Bronchial epithelial cell (primary cell): ENCODE measurements at places on chromosomes 2 and 18.

- peak; percentile 8 for DNase-seq
Measured at GRCh38 chr18:30486856-30487255, 555.7 kb downstream of the DSC3 start.

DNA sequence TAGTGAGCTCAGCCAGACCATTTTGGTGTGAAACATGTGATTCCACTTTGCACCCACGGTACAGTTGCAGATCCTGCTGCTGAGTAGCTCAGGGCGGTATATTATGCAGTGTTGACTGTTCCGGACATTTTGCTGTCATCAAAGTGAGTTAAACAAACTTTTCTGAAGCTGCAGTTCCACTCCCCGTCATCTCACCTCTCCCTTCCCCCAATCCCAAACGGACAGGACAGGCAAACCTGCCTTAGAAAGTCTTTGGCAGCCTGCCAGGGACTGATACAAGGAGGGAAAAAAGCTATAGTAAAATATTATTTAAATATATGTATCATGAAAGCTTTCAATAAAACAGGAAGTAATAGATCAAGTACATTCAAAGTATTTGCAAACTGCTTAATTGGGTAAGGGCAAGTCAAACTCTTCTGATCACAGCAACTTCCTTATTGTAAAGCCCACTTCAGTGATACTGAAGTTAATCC, 35.5 kb upstream of the SP5 start:
- DNase-seq, result peak; percentile 27

- no peak for DNase-seq
Measured at GRCh38 chr18:13559754-13560153, 166.6 kb downstream of the FAM210A start.

- DNase-seq, result peak; percentile 68
Measured at GRCh38 chr2:133365117-133365516, 203.1 kb downstream of the NCKAP5 start.

DNA sequence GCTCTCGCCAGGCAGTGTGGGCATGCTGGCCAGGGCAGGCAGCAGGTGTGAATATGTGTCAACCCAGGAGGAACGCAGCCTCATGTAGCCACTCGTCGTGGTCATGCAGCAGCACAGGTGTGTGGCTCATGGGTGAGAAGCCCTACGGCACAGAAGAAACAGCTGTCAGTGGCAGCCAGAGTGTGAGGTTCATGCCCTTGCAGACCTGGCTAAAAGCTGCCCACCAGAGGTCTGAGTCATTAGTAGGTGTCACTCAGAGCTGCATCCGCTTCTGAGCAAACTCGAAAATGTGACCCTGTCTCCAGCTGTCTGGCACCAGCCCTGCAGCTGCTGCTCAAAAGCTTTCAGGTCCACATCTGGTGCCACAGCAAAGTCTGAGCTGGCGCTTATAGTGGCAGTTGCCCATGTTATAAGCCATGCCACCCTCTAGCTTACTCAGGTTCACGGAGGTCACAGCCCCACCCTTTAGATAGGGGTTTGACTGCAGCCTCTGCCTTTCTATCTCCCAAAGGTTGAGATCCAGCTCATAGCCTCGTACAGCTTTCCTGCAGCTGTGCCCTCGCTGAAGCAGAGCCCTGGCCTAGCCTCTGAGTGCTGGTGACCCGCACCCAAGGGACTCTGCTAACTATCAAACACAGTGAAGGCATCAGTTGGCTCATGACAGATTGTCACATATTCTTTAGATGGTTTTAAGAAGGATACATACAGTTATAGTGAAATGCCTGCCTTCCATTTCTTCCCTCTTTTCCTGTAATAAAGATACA, 195.0 kb downstream of the CCDC102B start:
- no peak for DNase-seq

GRCh38 chr2:42954227-42954962, 162.0 kb upstream of the HAAO start:
- DNase-seq, result no peak

DNA sequence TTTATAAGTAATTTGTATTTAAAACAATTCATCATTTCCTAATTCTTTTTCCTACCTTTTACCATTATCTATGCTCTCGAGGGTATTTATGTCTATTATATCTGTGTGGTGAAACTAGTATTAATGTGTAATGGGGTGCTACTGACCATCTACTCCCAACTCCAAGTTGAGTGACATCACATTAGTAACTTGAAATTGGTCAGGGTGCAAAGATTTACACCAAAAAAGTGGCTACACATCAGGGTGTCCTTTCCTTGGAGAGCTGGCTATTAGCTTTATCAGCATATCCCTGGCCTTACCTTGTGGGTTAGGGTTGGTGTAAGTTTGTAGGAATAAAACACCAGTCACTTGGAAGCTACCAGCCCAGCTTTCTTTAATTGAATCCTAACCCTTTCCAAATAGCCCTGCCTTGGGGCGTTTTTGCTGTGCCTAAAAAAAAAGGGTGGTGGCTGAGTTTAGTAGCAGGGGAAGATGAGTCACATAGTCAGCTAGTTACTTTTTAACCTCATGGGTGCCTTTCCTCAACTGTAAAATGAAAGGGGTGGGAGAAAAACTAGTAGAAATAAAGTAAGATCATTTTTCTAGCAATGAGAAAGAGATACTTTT, 14.0 kb downstream of the ANXA4 start:
- DNase-seq, result peak; percentile 92

DNA sequence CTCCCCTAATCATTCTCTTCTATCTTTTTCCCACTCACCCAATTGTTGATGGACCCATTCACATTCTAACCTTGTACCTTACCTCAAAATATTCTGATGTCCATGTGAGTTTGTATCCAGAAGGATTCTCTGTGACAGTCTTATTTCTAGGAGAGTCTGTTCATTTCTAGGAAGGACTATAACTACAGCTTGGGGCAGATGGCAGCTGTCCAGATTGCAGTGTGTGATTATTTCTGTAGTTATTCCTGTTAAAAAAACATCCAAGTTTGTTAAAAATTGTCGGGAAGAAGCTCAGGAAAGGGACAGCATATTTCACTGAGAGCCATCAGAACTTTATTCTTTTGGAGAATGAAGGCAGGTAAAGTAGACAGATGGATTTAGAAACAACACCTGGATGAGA, 142.6 kb downstream of the RAPGEF4 start:
- no peak for DNase-seq

- no peak for DNase-seq
Measured at GRCh38 chr2:169619946-169620345, 35.8 kb downstream of the PPIG start.
